Activated T-helper 1 cell treated with anti-CD3 and anti-CD28 coated beads, Interleukin-2, amount 50 U/mL, for 16 hours (primary cell): ENCODE measurements at places on chromosomes 3 and 15.
A peak's percentile ranks its signal among the peaks of the same experiment; 100 is the strongest.

DNA sequence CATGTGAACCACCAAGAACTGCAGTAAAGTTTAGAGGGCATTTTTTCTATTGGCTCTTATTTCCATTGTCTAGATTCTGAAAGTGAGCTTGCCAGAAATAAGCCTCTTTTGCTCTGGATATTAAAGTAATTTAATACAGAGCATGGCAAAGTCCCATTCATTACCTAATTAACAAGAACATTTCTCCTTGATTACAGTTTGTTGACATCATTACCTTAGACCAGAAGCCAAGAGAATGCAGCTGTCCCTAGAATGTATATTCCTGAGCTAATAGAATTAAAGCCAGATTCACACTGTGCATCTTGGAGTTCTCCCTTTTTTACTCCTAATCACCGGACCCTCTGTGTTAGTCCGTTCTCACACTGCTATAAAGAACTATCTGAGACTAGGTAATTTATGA lies 46.4 kb upstream of the TM4SF4 start:
- no peak for DNase-seq

DNA sequence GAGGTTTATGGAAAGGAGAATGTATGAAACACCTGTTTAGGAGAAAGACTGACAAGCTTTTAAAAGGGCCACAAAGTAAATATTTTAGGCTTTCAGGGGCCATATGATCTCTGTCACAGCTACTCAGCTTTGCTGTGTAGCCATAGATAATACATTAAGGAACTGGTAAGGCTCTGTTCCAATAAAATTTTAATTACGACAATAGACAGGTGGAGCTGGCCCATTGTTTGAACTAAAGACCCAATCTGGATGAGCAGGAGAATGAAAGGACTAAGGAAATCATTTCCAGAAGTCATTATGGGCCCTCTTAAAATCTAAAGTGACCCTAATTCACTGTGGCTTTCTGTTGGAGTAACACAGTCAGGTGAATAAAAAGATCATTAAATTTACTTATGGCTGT lies 48.5 kb upstream of the SLC12A8 start:
- no peak for DNase-seq

DNA sequence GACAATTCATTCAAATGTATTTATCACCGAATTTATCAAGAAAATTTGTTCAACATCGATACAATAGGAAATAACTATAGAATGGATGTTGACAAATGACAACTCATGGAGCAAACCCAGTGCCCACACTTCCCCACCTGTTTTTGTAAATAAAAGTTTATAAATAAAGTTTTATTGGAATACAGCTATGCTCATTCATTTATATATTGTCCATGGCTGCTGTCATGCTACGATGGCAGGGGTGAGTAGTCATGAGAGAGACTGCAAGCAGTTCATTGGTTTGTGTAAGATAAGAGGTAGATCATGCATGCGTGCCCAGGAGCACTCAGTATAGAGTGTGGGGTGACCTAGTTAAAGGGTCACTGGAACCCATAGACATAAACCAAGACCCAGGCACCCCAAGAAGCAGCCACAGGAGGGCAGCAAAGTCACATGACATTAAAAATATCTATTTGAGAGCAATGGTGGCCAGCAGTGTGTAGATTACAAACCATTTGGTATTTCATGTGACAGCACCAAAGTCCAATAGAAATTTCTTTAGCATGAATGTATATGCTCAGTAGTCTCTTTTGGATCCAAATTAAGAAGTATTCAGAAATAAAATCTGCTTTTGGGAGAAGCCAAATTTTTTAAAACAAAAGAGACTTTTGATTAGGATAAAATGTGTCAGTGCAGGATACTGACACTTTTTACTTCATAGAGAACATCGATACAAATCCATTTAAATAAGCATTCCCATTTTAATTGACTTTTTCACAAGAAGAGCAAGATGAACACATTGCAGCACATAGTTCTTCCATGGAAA lies 794.8 kb downstream of the MCTP2 start:
- no peak for DNase-seq

DNA sequence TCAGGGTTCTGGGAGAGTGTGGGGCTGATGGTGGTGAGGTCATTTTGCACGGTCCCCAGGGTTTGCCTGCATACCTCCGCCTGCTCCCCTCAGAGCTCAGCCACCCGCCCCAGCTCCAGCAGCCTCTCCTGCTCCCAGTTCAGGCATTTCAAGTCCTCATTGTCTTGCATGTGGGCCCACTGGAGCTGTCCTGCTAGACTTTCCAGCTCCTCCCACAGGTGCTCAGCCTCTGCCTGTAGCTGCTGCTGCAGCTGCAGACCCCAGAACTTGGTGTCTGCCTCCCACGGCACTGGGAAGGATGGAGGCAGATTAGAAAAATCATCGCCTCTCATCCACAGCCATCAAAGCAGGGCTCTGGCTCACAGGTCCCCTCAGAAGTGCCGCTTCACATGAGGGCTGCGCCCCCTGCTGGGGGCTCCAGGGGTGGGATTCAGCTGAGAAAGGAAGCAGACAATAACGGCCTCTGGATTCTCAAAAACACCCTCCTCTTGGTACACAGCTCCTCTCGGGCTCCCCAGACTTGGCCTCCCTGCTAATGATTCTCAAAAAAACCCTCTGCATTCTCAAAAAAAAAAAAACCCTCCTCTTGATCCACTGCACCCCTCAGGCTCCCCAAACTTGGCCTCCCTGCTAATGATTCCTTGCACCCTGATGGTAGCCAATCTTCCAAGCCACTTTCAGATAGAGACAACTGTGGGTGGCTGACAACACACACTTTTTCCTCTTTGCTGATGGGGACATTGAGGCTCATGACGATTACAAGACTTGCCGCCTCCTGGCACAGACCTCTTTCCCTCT lies 89.3 kb upstream of the C2CD4B start:
- peak; percentile 39 for DNase-seq

DNA sequence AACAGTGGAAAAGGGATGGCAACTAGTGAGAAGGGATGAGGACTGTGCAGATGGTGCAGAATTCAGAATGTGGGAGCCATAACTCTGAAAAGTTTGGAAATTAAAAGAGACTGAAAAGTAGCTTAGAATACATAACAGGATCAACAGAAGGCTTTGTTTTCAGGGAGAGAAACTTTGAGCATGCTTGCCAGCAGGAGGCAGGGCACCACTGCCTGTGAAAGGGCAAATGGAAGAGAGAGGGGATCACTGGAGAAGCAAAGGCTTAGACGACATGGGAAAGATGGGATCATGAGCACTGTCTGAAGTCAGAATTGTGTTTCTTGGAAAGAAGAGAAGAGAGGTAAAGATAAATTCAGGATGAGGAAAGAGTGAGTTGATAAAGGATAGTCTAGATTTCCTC lies 99.6 kb downstream of the ABI3BP start:
- DNase-seq, result no peak

- DNase-seq, result no peak
Observed at GRCh38 chr15:77497110-77497737, 76.5 kb downstream of the HMG20A start.

- DNase-seq, result no peak
Observed at GRCh38 chr3:140748903-140749302, 71.0 kb downstream of the TRIM42 start.

GRCh38 chr3:13507247-13507569 lies 27.1 kb downstream of the HDAC11 start:
- DNase-seq, result no peak

- no peak for DNase-seq
Observed at GRCh38 chr3:36895496-36896409, 49.1 kb downstream of the TRANK1 start.

GRCh38 chr3:131356006-131356595 lies 25.5 kb upstream of the NUDT16 start:
- DNase-seq, result no peak

- DNase-seq, result no peak
Observed at GRCh38 chr3:13629644-13630043, 80.7 kb downstream of the FBLN2 start.

DNA sequence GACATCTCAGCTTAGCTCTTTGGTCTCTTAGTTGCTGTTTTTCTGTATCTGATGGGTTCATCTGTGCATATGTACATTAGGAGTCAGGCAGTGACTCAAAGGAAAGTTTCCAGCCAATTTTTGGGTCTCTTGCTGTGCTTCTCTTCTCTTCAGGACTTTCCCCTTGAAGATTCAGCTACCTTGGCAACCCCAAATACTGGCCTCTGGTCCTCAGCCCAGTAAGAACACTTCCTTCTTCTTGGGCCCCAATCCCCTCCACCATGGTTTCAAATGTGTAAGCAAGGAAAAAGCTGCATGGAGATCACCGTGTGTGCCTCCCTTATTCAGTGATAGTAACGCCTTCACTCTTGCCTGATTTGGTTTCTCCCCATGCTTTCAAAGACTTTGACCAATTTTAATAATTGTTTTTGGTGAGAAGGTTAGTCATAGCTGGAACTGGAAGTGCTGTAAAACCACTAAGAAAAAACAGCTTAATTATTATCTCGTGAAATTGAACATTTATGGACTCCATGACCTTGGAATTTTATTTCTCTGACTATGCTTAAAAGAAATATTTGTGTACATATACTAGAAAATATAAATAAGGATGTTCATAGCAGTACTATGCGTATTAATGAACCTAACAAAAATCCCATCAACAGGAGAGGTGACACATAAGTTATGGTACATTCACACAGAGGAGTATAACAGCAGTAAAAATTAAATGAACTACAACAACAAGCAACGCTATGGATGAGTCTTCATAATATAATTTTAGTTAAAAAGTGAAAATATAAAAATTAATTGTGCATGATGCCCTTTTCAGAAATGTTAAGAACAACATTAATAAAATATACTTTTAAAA lies 125.3 kb upstream of the BCL6 start:
- no peak for DNase-seq

GRCh38 chr15:45657764-45658545 lies 23.1 kb downstream of the SQOR start:
- no peak for DNase-seq

- DNase-seq, result no peak
Observed at GRCh38 chr15:73335026-73335425, 33.7 kb downstream of the HCN4 start.

DNA sequence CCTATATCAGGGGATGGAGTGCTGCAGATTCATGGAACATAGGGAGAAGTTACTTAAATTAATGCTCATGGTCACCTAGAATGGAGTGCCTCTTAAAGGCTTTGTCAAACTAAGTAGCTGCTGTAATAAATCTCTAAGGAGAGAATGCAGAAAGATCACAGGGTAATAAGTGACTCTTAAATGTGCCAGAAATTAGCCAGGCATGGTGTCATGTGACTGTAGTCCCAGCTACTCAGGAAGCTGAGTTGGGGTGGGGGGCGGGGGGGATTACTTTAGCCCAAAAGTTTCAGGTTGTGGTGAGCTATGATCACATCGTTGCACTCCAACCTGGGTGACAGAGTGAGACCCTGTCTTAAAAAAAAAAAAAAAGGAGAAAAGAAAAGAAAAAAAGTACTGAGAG lies 90.9 kb upstream of the ASB14 start:
- DNase-seq, result no peak

- DNase-seq, result no peak
Observed at GRCh38 chr15:39581793-39582285, 960 bp downstream of the THBS1 start.
